ENCODE measurements at places on chromosomes 12 and 14.
A peak's percentile ranks its signal among the peaks of the same experiment; 100 is the strongest.

- DNase-seq, result no peak
Measured at GRCh38 chr12:52067081-52067374, 2.8 kb upstream of the ATG101 start.

DNA sequence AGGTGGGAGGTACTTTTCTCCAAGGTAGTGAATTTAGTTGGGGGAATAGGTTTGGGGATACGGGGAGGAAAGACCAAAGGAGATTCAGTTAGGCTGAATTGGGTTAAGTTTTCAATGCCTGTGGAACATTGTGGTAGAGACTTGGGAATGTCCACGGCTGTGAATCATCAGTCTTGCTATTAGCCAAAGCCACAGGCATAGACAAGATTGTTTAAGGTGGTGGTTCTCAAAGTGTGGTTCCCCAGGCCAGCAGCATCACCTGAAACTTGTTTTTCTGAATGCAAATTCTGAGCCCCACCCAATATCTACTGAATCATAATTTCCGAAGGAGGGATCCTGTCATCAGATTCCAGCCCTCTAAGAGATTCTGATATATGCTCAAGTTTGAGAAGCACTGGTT, 316.2 kb downstream of the EGLN3 start:
- DNase-seq, result no peak

GRCh38 chr12:113083863-113084435, 27.4 kb downstream of the DTX1 start:
- DNase-seq, result no peak

DNA sequence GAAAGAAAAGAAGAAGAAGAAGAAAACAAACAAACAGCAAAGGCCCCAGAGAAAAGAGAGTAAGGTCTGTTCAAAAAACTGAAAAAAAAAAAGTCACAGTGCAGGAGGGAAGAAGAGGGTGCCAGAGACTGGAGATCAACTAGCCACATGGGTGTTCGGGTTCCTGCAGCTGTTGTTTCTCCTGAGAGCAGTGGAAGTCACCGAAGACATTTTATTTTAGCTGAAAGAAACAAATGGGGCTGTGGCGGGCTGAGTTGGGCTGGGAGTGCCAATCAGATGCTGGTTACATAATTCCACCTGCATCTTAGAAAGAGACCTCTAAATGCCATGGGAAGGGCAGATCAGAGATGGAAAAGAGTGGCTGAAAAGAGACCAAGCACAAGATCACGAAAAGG, 33.9 kb downstream of the ACTN1 start:
- DNase-seq, result no peak

- DNase-seq, result peak; percentile 90
Measured at GRCh38 chr12:124913474-124914391, 717 bp downstream of the UBC start.

GRCh38 chr12:130070126-130070611, 92.1 kb upstream of the FZD10 start:
- DNase-seq, result no peak

- DNase-seq, result no peak
Measured at GRCh38 chr14:71414631-71415403, 507.6 kb downstream of the PCNX1 start.

DNA sequence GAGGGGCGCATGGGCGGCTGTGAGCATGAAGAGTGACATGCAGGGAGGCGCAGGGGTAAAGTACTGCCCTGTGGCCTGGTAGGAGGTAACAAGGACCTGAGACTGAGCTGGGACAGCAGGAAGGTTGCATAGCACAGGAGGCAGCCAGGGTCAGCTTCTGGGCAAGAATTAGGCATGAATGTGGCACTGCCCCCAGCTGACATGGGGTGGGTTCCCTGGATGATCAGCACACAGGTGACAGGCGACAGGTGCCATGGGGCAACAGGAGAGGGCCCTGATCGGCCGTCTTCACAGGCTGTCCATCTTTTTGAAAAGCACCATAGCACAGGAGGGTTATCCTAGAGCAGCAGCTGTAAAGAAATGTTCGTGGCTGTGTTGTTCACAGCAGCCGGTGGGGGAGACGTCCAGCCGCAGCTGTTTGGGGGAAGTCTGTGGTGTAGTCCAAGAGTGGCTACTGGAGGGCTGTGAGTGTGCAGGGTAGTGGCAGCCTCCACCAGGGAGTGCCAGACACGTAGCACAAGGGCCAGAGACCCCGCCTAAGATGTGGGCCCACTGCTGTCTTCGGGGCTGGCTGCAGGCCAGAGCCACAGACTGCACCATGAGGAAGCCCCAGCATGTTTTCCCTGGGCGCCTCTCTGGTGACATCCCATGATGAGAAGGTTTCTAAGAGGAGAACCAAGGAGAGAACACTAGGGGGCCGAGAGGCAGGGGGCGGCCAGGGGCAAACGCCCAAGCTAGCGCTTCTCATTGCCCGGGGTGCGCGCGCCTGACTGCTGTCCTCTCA, 8.4 kb downstream of the CLBA1 start:
- DNase-seq, result no peak

- DNase-seq, result no peak
Measured at GRCh38 chr12:125149160-125150108, 84.2 kb downstream of the AACS start.

GRCh38 chr12:3929875-3930615, 56.8 kb upstream of the PARP11 start:
- DNase-seq, result no peak

DNA sequence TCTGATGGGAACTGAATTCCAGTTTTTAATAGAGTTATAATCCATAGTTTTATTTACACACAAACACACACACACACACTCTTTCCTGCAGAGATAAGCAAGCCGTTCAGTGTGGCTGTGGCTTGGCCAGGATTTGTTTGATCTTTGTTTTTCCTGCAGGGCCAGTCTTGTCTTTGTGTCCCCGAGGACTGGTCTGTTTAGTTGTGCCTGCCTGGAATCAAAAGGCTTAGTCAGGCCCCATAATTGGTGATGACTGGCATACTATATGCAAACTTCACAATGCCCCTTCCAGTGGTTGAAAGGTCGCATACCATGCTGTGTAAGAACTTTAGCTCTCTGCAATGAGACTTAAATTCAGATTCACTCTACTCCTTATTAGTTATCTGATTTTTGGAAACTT, 26.0 kb downstream of the WBP11 start:
- no peak for DNase-seq

- DNase-seq, result no peak
Measured at GRCh38 chr14:71647086-71647784, 285.0 kb upstream of the RGS6 start.

DNA sequence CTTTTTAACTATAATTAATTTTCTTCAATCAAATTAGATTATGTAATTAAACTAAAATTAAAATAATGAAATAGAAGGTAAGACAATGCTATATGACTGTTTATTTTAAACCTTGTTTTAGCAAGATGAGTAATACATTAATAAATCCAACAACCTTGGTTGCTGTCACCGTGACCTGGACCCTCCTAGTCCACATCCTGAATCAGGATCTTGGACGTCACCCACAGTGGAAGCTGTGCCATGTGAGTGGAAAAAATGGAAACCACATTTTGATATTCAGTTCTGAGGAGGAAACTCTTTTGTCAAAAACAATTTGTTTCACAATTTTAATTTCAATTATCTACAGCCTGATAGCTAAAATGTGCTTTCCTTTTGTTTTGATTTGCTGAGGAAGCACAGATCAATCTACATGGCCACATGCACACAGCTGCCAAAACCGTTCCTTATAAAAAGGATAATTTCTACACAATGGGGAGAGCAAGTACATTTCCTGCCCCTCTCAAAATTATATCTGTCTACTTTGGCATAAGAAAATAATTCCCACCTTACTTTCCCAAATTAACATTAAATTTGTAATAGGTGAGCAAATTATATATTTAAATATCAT, 255.5 kb downstream of the RASSF9 start:
- DNase-seq, result no peak

GRCh38 chr12:110705309-110705708, 16.4 kb upstream of the HVCN1 start:
- DNase-seq, result no peak

GRCh38 chr12:115820656-115821055, 456.8 kb downstream of the MED13L start:
- no peak for DNase-seq

- DNase-seq, result no peak
Measured at GRCh38 chr14:66405158-66405557, 81.0 kb upstream of the CCDC196 start.

DNA sequence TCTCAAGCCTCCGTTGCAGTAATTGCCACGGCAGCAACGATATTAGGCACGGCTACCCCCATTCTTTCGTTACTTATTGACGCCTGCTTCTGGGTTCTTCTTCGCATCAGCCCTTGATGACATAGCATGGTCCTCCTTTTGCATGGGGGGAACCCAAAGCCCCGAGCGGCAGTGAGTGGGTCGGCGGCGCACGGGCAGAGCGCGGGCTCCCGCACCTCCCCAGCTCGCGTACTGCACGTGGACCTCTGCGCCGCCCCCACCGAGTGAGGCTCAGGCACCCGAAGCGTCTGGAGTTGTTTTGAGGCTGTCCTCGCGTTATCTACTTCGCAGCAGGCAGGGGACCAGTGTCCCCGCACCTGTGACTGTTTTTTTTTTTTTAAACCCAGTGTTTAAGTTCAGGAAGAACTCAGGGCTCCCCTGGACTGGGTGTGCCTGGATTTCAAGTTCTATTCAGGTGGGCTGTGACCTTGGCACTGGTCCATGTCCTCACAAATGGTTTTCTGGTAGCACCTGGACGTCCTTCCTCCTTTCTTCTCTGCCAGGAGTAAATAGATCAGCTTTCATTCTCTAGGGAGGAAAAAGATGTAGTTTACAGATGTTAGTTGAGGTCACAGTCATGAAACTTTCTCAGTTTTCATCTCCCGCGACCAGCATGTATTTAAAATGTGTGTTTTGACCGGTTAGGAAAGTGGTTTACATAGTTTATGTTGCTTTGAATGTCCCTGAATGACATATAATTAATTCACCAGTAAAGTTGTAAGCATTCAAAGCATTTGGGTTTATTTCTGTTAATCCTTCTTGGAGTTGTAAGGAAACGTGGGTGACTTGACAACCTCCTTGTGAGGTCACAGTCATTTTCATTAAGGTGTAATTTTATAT, 1.4 kb upstream of the FOXN4 start:
- DNase-seq, result no peak

DNA sequence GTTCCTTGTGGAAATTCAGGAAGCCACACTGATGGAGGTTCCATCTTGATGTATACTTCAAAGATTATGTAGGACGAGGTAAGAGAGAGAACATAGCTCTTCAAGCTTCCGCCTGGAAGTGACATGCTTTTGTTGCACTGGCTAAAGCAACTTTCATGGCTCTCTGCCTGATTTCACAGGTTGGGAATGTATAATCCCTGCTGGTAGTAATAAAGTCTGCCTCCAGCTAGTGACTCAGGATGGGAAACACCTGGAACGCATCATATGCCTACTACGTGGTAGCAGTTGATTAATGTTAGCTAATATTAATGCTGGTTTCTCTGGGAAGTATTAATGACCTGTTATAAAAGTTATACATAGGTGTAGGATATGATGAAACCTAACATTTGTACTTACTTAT, 71.1 kb downstream of the PELI2 start:
- no peak for DNase-seq

- DNase-seq, result no peak
Measured at GRCh38 chr12:68602720-68603119, 8.0 kb upstream of the RAP1B start.

- DNase-seq, result no peak
Measured at GRCh38 chr12:2673966-2674810, 120.6 kb upstream of the FKBP4 start.

DNA sequence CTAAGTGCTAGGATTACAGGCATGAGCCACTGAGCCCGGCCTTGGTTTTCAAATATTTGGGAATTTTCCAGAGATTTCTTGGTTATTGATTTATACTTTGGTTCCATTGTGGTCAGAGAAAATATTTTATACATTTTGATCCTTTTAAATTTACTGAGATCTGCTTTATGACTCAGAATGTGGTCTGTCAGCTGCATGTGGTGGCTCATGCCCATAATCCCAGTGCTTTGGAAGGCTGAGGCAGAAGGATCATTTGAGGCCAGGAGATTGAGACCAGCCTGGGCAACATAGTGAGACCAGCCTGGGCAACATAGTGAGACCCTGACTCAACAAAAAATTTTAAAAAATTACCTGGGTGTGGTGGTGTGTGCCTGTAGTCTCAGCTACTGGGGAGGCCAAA, 49.8 kb downstream of the ADCK1 start:
- no peak for DNase-seq

DNA sequence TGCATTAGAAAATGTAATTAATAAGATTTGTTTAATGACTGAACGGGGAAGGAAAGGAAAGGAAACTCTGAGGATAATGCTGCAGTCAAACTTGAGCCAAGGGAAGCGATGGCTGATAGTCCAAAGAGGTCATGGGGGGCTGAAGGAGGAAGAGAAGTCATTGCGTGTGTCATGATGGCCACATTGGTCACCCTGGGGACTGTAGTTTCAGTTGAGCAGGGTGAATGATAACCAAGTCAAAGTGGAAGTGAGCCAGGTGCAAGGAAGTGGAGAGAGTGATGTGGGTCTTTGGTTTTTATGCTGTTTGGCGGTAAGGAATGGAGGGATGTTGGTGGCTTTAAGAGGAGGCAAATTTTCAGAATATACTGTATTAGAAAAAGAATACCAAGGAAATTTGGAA, 21.6 kb downstream of the C12orf75 start:
- no peak for DNase-seq

GRCh38 chr12:24200010-24200409, 250.5 kb upstream of the SOX5 start:
- DNase-seq, result no peak

- no peak for DNase-seq
Measured at GRCh38 chr12:118986050-118986449, 4.7 kb downstream of the SRRM4 start.

DNA sequence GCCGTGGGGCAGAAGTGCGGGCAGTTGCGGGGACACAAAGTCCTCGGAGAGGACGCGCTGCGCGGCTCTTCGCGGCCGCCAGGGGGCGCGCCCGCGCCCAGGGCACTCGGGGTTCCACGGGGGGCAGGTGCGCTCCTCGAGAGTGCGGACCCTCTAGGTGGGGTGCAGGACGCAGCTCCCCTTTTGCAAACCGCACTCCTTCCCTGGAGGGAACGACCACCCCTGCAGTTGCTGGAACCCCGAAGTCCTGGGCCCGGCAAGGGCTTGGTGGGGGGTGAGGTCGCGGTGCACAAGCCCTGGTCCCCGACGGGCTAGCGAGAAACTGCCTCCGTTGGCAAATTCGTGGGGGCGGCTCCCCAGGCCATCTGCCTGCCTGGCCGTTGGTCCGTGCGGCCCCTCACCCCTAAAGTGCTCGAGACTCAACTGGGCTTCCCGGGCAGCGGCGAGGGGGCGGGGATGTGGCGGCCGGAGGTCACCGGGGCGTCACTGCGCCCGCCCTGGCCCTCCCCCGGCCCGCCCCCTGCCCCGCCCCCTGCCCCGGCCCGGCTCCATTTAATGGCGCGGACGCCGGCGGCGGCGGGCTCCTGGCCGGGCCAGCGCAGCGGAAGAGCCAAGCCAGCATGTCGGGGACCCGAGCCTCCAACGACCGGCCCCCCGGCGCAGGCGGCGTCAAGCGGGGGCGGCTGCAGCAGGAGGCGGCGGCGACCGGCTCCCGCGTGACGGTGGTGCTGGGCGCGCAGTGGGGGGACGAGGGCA, at the start of gene ADSS1:
TSS of gene ADSS1 (plus strand) at position 579 of the 756 bp plus-strand sequence. CDS start at position 621, 42 bp downstream.
- peak; percentile 21 for DNase-seq

Data from activated CD4-positive, CD25-positive, alpha-beta regulatory T cell treated with anti-CD3 and anti-CD28 coated beads, Interleukin-2, amount 50 U/mL, for 16 hours (primary cell).